ENCODE measurements at places on chromosomes 3 and 15. TPM values are rescaled to one million over a fixed set of nuclear protein-coding genes. Genes with fewer than 3 reads are reported as not detected.

Gene HCN4
- not detected for total RNA-seq

Gene TRH
- total RNA-seq = not detected

Gene SKIL
- total RNA-seq = 111 TPM

Gene GASK1A
- 0.22 TPM for total RNA-seq

Gene EEFSEC
- 8.6 TPM for total RNA-seq

Gene MEX3B
- total RNA-seq = 9.6 TPM

Gene DVL3
- 68.9 TPM for total RNA-seq

Gene TNFAIP8L3
- 2.9 TPM for total RNA-seq

Gene GBE1
- 120 TPM for total RNA-seq

Gene SLC12A8
- 11.2 TPM for total RNA-seq

Gene HYAL1
- 1.1 TPM for total RNA-seq

Gene ROBO2
- total RNA-seq = 0.66 TPM

Gene SOX2
- not detected for total RNA-seq

Gene CCDC39
- not detected for total RNA-seq

Gene LRTM1
- not detected for total RNA-seq

Gene CAMK2N2
- 0.14 TPM for total RNA-seq

Gene GRAMD2A
- 0.14 TPM for total RNA-seq

Gene BCHE
- 0.57 TPM for total RNA-seq

Gene SEMA6D
- 25.8 TPM for total RNA-seq

Gene PLCL2
- 9.0 TPM for total RNA-seq

Gene STAC
- 0.14 TPM for total RNA-seq
